ENCODE measurements at places on chromosomes 5 and 9. TPM values are rescaled to one million over a fixed set of nuclear protein-coding genes. Genes with fewer than 3 reads are reported as not detected.
A peak's percentile ranks its signal among the peaks of the same experiment; 100 is the strongest.

GRCh38 chr5:84478603-84479002, 93.9 kb upstream of the EDIL3 start:
- DNase-seq: no peak

DNA sequence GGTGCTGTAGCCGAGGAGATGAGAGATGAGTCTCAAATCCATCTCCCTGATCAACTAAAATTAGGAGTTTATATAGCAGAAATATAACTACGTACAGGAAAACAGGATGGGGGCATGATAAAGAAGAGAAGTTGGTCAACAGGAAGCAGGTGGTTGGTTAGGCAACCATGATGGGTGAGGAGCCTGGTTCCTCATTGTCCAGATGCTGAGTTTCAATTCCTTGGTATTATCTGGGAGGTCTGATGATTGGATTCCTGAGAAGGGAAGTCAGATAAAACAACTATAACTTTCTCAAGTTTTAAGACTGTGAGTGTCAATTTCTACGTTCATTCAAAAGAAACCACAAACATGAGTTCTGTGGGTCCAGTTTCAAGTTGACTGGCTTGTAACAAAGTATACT, 323.9 kb downstream of the MTRR start:
- DNase-seq: no peak

GRCh38 chr5:16970826-16971225, 34.7 kb upstream of the MYO10 start:
- DNase-seq: no peak

- DNase-seq: no peak
Observed at GRCh38 chr9:326667-327066, 112.0 kb downstream of the DOCK8 start.

Gene BNC2
- 6.1 TPM for total RNA-seq

Gene SLC34A3
- not detected for total RNA-seq

DNA sequence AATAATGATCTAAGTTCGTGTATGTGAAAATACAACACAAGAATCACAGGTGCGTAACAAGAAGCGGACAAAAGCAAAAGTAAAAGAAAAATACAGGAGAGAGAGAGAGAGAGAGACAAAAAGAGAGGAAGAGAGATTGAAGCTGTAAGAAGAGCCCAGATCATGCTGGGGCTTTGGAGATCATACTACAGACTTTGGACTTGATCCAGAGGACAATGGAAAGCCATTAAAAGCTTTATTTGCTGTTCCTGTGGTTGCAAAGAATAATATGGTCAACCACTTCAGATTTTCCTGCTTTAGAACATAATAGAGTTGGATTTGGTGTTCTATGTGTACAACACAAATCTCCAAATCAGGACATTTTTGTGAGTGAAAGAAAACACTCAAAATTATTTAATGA, 561.4 kb downstream of the CAAP1 start:
- DNase-seq: no peak

DNA sequence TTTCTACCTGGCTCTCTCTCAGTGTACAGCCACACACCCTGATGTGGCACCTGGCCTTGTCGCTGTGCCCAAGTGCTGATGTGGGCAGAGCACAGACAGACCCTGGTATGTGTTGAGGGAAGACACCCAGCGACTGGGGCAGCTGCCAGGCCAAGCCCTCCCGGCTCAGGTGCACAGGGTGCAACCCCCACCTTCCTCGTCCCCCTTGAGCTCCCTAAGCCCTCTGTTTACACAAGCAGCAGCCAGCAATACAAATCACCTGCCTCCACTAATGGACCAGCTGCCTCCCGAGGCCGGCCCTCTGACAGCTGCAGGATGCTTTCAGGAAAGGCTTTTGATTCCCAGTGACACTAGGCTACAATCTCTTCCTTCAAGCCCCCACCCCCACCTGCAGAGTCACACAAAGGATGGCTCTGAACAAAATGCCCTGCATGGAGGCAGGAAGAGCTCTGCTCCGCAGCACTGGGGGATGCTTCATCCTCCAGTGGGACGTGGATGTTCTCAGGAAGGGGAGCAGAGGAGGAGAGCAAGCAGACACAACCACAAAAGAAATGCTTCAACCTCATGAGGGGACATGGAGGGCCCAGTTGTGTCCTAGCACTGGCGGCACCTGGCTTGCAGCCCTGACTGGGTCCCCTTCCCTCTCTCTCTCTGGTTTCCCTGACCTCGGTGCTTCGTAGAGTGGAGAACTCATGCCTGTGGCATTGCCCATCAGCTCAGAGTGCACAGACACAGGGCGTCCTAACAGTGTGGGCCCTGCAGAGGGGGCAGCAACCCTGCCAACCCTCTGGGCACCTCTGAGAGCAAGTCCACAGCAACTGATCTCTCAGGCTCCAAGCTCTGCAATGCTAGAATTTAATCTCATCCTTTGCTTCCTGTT, 140.8 kb downstream of the BARX1 start:
- no peak for DNase-seq

GRCh38 chr9:135085830-135086546, 1.5 kb upstream of the OLFM1 start:
- DNase-seq: peak; percentile 89

DNA sequence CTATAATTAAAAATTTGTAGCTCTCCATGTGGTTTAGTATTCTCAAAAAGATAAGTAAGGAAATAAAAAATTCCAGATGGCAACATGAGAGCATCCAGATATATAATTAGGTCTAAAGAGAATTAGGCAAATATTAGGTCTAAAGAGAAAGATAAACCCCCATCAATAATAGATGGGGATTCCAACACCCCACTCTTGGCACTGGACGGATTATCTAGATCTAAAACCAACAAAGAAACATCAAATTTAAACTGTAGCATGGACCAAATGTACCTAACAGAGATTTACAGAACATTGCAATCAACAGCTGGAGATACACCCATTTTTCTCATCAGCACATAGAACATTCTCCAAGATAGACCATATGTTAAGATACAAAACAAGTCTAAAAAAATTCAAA, 31.6 kb downstream of the RGMB start:
- DNase-seq: no peak

- no peak for DNase-seq
Observed at GRCh38 chr9:112003538-112003937, 106.9 kb downstream of the UGCG start.

Gene POMT1
- total RNA-seq: 21.8 TPM

DNA sequence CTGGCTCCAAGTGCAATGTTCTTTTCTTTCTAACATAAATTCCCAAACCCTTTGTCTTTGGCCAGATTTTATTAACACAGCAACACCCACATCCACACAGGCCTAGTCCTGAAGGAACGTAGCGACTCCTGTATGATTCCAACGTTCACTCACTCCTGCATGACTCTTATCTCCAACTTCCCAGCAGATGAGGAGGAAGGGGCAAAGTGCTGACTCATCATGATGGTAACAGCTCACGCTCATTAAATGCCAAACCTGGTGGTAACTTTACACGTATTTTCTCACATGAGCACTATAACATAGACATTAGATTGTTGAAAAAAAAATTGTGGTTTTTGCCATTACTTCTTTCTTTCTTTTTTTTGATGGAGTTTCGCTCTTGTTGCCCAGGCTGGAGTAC, 1349.5 kb downstream of the EFNA5 start:
- no peak for DNase-seq

DNA sequence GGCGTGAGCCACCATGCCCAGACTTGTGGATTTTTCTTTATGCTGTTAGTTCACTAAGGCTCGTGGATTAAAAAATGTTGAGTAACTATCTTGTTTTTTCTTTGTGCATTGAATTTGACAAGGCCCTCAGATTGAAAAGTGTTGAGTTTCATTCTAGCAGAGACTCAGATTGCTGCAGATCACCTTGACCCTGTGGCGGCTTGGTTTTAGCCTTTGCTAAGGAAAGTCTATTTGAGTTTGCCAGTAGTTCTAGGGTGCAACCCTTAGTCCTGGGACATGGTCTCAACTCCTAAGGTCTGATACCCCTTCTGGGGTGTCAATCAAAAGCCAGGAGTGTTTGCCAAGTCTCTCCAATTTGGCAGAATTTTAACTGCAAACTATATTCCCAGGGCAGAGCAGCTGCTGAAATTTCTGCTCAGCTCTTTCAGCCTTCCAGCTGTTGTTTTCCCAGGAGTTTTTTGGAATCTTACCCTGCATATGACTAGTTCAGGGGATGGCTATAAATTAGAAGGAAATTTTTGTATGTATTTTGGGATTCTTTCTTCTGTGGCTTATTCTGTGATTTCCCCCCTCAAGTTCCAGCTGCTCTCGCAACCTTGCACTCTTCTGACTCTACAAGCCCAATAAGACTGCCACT, 84.3 kb upstream of the HAND1 start:
- no peak for DNase-seq

GRCh38 chr5:15718421-15719179, 218.6 kb downstream of the FBXL7 start:
- DNase-seq: no peak

GRCh38 chr5:124436294-124436693, 310.1 kb downstream of the ZNF608 start:
- DNase-seq: no peak

DNA sequence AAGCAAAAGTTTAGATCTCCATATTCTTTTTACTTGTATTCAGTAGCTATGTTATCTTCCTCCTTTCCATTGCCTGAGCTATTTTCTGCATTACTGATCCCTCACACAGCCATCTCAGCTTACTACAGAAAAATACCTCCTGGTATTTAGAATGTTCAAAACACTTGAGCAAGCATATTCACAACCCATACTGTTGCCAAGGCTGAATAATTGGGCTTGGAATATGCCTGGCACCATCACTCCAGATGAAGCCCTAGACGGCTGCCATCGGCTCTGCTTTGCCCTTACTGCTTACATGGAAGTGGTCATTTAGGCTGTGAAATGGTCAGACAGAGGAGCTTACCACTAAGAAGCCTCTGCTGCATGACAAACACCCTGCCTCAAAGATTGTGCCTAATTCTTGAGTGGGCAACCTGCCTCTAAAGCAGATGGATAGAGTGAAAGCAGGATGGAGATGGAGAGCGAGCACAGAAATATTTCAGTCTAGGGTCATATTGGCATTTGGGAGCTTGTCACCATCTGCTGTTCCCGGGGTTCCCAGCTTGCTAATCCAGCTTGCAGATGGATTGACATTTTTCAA, 92.5 kb upstream of the TAS2R1 start:
- no peak for DNase-seq

DNA sequence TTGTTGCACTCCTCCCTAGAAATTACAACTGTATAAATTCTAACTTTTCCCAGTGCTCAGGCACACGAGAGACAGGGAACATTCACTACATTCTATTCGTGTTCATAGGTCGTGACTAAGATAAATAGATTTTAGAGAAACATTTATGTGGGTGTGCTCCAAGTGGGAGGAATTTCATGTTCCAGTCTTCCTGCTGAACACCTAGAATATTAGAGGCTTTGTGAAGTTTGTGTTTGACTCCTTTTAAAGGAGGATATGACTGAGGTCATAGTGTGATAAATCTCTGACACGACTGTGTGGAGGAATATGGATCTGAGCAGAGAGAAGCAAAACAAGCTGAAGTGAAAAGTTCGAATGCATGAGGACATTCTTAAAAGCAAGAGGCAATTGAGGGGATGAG, 355.3 kb downstream of the ZSWIM6 start:
- no peak for DNase-seq

Gene CEP72
- 4.3 TPM for total RNA-seq

GRCh38 chr9:93664549-93665120, 88.3 kb downstream of the PHF2 start:
- no peak for DNase-seq

DNA sequence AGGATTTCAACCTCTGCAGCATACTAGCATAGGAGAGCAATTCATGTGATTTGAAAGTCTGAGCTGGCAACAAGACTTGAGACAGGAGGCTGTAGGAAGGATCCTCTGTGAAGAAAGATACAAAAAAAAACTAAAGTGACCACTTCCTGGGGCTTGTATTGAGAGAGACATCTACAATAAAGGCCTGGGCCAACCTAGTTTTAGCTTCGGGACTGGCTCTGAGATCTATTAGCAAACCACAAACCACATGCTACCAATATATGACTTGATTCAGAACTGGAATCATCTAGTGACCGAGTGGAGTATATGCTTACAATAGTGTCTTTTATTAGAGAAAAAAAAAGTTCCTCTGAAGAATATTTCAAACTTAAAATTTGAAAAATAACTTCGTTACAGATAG, 1448.9 kb upstream of the CDH6 start:
- DNase-seq: no peak

DNA sequence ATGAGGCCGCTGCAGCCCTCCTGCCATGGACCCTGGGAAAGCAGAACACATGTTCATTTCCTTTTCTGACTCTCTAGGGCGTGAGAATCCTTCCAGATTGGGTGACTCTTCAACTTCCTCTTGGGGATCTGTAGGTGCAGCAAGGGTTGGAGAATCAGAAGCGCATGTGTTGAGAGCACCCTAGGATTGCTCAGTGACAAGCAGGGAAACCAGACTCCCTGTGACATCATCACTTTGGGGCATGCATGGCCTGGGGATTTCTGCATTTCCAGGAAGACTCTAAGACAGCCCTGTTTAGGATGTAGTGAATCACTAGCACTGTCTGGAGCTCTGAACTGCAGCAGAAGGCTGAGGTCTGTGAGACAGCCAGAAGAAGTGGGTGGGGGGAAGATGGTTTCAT, 15.1 kb upstream of the LCP2 start:
- no peak for DNase-seq

- no peak for DNase-seq
Observed at GRCh38 chr5:73892218-73892617, 266.2 kb downstream of the ARHGEF28 start.

Gene BARX1
- not detected for total RNA-seq

Gene SCGB3A2
- not detected for total RNA-seq

- DNase-seq: no peak
Observed at GRCh38 chr5:167769846-167770413, 521.5 kb upstream of the WWC1 start.

DNA sequence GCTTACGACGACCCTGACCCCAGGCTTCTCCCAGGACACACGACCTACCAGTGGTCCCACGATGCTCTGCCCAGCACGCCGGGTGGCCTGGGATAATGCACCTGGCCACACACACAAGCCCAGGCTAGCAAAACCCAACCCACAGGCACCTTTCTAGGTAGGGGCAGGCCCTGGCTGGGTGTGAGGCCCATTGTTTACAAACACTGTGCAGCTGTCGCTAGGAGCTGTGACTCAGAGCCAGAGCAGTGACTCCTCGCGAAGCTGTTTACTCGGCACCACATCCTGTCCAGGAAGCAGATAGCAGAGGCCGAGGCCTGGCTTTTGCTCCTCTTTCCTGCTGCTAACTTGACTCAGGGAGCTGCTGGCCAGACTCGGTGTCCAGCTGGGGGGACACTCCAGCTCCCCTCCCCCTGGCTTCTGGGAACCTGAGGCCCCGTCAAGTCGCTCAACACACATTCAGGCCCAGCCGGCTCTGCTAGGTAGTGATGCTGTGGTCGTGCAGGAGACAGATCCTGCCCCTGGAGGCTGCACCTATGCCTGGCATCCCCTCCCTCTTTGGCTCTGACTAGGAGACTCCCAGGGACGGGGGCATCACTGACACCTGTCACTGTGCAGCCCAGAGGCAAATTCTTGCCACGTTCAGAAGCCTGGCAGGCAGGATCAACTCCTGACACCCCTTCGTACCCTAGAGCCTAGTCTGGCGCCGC, 12.8 kb upstream of the RALGDS start:
- peak; percentile 93 for DNase-seq

Gene GZMA
- total RNA-seq: not detected

- DNase-seq: no peak
Observed at GRCh38 chr9:134899818-134900217, 17.9 kb downstream of the FCN1 start.

Gene HK3
- total RNA-seq: 0.67 TPM

Gene CEL
- 0.27 TPM for total RNA-seq

Gene PTPN3
- 22.0 TPM for total RNA-seq

Gene ZNF883
- 0.33 TPM for total RNA-seq

GRCh38 chr5:143219696-143220095, 183.8 kb downstream of the NR3C1 start:
- DNase-seq: no peak

Gene PLAC8L1
- not detected for total RNA-seq

Data from thyroid gland (tissue), 4 donors.